Posterior cingulate gyrus (tissue), 11 donors: ENCODE measurements at places on chromosomes 12 and 14.

DNA sequence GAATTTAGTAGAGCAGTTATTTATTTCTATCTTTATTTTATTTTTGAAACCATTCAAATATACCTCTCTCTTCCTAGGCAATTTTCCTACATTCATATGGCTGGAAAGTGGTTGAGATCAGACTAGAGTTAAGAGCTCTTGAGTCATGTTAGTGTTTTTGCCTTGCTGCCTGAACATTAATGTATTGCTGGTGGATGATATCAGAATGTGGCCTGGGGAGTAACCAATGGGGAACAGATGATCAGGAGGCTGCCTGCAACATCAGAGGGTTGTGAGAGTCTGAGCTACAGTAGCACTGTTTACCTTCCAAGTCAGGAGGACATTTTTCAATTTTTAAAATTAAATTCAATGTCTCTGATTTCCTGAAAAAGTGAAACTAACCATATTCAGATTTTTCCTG lies 166.3 kb upstream of the TRHDE start:
- no peak for DNase-seq

- DNase-seq = no peak
Observed at GRCh38 chr12:118238888-118239287, 103.0 kb downstream of the PEBP1 start.

DNA sequence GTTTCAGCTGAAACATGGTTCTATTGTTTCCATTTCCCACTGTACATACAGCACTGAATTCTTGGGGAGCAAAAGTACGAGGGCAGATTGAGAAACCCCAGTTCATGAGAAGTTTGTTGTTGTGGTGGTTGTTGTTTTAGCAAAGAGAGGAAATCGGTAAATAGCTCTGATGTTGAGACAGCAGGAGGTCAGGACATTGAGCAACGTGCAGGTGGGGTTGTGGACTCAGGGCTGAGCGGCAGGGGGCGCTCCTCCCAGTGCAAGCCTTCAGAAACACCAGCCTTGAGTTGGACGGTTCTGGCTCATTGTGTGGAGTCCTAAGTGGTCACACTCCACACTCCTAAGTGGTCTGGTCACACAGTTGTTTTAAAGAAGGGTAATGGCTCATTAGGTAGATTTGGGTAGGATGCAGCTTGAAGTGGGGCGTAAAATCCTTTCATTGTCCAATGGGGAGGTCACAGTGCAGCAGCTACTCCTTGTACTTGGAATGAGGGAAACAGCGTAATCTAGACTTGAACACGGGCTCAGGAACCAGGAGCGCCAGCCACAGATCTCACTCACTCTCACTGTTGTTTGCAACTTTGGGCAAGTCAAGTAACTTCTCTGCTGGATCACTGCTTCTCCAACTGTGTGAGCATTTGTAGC lies 14.5 kb upstream of the PWP1 start:
- no peak for DNase-seq

DNA sequence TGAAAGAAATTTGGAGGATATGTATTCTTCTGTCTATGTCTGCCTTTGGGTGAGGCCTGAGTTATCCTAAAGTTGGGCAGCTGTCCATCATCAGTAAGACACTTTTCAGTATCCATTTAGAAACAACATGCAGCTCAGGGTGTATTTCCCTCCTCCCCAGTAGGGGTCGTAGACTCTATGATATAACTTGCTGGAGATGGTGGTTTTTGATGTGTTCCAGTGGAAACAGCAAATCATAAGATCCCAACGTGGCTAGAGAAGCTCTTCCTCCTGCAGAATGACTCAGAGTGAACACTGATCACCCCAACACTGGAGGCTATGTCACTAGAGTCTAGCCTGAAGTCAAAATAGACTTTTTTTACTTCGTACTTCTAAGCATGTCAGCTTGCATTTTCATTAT lies 331.6 kb upstream of the STXBP6 start:
- DNase-seq = no peak

GRCh38 chr14:28163233-28163632 lies 603.4 kb upstream of the FOXG1 start:
- no peak for DNase-seq

DNA sequence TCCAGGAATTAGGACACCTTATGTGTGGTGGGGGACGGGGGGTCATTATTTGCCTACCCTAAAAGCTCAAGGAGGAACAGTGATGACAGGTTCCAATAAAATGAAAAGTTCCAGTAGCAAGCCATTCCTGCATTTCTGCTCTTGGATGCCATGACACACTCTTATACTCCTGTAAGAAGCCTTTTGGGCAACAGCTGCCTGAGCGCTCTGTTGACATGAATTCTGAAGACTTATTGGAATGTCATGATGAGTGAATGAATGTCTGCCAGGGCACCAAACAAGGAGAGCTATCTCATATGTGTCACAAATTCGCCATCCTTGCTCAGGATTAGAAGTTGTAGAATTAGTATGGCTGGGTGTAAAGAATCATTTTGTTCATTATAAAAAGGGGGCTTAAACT lies 36.3 kb downstream of the PTGER2 start:
- no peak for DNase-seq

GRCh38 chr12:52316290-52316689 lies 4.9 kb downstream of the KRT83 start:
- DNase-seq = no peak

GRCh38 chr12:87137220-87137619 lies 881.0 kb upstream of the MGAT4C start:
- DNase-seq = no peak

GRCh38 chr14:69049675-69050074 lies 70.6 kb upstream of the ACTN1 start:
- DNase-seq = no peak

- DNase-seq = no peak
Observed at GRCh38 chr12:31724557-31724956, 4.3 kb downstream of the AMN1 start.

DNA sequence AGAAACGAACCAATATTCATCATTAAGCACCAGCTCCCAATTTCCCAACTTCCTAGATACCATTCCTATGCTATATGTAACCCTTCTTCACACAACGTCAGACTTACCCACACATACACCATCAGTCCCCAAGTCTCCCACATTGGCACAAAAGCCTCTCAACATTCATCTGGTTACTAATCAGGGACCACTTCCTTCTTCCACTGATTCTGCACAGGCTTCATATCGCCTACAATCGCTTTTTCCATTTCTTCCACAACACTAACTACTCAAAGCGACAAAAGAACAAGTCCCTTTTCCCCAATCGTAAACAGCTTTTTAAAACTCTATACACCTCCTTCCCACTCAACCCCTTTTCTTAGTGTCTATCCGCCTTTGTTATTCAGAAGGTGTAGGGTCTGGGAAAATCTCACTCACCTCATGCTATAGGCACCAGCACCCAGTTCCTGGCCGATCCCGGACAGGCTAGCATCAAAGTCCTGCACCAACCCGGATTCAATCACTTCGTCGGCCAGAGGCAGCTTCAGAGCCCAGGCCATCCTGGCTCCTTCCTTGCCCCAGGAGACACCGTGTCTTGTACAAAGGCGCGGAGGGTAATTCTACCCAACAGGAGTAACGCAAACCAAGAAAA lies 936 bp downstream of the TFCP2 start:
- DNase-seq = no peak

- DNase-seq = no peak
Observed at GRCh38 chr14:20204721-20205120, 14.0 kb downstream of the OR11G2 start.

DNA sequence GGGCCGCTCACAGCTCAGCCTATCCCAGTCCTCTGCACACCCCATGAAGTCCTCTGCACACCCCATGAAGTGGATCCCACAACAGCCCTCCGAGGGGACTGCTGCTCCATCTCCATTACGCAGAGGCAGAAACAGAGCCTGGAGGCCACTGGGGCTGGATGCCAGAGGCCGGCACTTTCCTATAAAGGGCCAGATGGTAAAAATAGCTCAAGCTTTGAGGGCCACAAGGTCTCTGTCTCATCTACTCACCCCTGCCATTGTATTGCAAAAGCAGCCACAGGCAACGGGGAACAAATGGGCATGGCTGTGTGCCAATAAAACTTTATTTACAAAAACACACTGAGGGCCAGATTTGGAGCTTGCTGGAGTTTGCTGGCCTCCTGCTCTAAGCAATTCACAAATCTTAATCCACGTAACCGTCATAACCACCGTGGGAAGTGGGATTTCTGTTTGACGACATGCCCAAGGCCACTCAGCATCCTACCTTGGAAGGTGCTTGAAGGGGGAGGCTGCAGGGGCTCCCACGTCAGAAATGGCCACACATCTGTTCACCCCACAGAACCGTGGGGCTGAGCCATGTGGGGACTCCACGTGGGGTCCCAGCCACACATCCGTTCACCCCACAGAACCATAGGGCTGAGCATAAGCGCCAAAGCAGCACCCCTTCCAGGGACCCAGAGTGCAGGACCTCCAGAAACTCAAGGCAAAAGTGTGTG lies 92.0 kb downstream of the NCOR2 start:
- DNase-seq = no peak

- no peak for DNase-seq
Observed at GRCh38 chr14:95261616-95262510, 57.8 kb downstream of the CLMN start.

- no peak for DNase-seq
Observed at GRCh38 chr12:79366374-79366773, 324.4 kb downstream of the PAWR start.

- DNase-seq = no peak
Observed at GRCh38 chr12:97235102-97235501, 227.5 kb upstream of the RMST start.

DNA sequence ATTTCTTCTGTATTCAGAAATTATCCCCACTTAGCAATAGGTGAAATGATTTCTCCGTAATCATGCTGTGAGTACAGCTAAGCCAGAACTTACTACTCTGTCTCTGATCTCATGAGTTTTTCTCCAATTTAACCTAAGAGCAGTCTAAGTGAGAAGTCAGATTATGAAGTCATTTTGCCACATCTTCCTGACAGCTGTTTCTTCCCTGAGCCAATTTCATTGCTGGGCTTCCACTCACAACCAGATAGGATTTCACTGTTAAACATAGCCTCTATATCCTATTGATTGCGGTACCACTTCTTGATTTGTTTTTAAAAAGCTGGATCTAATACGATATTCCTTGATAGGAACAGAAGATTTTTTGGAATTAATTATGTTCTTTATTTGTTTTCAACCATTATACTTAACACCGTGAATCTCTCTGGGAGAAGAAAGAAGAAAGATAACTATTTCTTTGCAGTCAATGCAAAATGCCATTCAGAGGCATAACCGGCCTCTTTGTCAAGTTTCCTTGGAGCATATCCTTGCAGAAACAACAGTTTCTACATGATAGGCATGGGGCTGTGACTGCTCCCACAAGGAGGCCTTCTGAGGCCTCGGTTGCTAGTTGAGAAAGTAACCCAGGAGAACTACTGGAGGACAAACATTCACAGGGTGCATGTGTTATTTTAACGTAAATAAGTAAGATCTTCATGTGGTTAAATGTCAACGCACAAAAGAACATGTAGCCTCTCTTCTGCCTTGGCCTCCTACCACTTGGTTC lies 212.2 kb downstream of the NPAS3 start:
- DNase-seq = no peak

DNA sequence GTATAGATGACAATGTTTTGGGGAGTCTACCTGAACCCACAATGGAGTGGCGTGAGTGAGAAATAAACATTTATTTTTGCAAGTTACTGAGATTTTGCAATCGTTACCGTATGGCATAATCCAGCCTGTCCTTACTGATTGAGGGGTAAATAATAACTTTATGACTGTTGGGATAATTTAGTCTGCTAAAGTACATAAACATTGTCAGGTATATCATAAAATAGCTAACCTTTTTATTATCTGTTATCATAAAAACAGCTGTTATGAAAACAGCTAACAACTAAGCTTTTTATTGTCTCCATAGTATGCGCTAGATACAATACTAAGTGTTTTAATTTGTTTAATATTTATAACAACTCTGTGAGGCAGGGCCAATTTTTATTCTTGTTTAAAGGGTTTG lies 10.3 kb downstream of the ACSS3 start:
- no peak for DNase-seq
